Activated CD8-positive, alpha-beta memory T cell treated with anti-CD3 and anti-CD28 coated beads, Interleukin-2, amount 50 U/mL, for 48 hours (primary cell): ENCODE measurements at places on chromosomes 16 and 17.

- no peak for DNase-seq
Observed at GRCh38 chr17:4994081-4994595, 3.2 kb downstream of the INCA1 start.

- peak; percentile 69 for DNase-seq
Observed at GRCh38 chr17:65231662-65232335, 94.6 kb downstream of the RGS9 start.

GRCh38 chr17:4658478-4659305 lies 17.2 kb upstream of the ALOX15 start:
- DNase-seq = peak; percentile 78

GRCh38 chr17:46727572-46728348 lies 90.7 kb downstream of the WNT3 start:
- no peak for DNase-seq

DNA sequence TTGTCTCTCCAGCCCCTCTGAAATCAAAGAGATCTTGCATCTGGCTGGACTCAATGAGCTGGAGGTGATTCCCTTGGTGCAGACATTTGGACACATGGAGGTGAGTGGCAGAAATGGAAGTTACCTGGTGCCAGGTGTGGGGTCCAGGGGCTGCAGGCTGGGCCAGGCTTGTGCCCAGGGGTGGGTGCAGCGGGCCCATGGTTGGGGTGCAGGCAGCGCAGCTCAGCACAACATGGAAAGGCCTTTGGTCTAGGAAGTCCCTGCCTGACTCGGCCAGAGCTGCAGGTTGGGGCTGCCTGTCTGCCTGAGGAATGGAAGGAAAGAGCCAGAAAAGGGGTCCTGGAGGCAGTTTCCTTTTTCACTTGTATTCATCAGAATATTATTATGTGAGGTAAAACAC lies 10.2 kb upstream of the OGFOD3 start:
- no peak for DNase-seq

- DNase-seq = no peak
Observed at GRCh38 chr16:27977966-27978365, 85.5 kb downstream of the GSG1L start.

- no peak for DNase-seq
Observed at GRCh38 chr17:55267777-55268648, 3.3 kb downstream of the HLF start.

GRCh38 chr16:8184854-8185253 lies 405.5 kb downstream of the TMEM114 start:
- no peak for DNase-seq

GRCh38 chr16:57639172-57639887 lies 10.9 kb downstream of the ADGRG1 start:
- no peak for DNase-seq

- DNase-seq = no peak
Observed at GRCh38 chr17:32610943-32611342, 124.2 kb downstream of the CDK5R1 start.

DNA sequence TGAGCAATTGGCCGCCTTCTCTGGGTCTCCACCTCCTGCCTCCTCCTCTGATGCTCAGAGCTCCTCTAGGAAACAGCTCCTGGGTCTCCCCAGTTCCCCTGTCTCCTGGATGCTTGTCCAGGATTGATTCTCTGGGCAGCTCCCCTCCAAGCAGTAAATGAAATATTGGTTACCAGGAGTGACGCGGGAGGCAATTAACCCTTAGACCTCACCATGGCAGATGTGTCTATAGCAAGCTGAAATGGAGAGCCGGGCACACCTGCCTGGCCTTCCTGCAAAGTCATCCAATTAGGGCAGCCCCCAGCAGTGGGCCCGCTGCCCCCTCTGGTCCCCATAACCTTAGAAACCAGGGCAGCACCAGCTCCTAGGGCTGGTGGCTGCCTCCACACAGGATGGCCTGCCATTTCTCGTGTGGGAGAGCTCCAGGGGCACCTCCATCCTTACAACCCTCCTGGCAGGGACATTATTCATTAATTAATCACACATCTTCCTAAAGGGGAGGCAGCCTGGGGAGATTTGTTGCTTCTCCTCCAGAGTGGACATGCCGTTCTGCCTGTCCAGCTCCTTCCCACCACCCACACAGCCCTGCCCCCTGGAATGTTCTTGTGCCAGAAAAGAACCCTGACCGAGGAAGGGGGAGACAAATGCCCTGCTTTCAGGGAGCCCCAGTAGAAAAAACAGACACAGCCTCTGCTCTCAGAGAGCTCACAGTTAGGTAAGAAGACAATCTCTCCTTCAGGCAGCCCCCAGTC lies 8.3 kb upstream of the KIF18B start:
- no peak for DNase-seq

GRCh38 chr17:77909236-77909635 lies 49.3 kb upstream of the TNRC6C start:
- DNase-seq = no peak

DNA sequence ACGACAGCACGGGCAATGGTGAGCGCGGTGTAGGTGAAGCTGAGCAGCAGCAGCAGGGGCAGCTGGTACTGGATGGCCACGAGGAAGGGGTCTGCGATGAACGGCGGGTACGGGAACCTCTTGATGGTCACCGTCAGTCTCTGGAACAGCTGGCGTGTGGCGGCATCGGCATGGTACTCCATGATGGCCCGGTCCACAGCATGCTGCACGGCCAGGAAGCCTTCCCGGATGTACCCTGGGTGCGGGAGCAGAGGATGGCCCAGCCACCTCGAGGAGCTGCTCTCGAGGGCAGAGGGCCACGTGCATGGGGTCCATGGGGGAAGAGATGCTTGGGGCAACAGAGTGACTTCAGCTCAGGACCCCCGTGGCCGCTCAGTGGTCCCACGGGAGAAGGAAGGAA lies 20.9 kb downstream of the ABCA3 start:
- no peak for DNase-seq
